ENCODE measurements at places on chromosomes 13 and 19.

GRCh38 chr13:80338781-80339562 lies 2.0 kb downstream of the SPRY2 start:
- peak; percentile 70 for DNase-seq

- DNase-seq: no peak
Observed at GRCh38 chr19:38547421-38547820, 70.3 kb downstream of the MAP4K1 start.

- no peak for DNase-seq
Observed at GRCh38 chr13:99590519-99591011, 89.3 kb downstream of the TM9SF2 start.

DNA sequence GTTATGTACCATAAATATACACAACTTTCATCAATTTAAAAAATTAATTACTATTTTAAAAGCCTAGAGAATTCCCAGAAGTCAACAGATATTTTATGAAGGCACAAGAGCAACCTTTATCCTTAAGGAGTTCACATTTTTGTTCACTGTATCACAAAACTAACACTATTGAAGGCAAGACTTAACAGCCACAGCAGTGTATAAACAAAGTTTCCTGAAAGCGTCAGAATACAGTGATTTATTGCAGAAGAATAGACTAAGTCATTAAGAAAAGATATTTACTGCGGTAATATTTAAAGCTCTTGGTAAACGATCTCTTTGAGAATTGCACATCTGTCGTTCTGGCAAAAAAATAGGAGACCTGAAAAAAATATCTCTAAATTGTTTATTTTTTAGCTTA lies 419.3 kb upstream of the NBEA start:
- DNase-seq: no peak

Measured in urinary bladder (tissue), 4 donors.